ENCODE measurements at places on chromosomes 2 and 18.

- DNase-seq = no peak
These were observed 19.5 kb upstream of the SOS1 start for GRCh38 chr2:39140322-39140847.

- DNase-seq = no peak
These were observed 109.1 kb upstream of the RMDN2 start for GRCh38 chr2:37816036-37816435.

DNA sequence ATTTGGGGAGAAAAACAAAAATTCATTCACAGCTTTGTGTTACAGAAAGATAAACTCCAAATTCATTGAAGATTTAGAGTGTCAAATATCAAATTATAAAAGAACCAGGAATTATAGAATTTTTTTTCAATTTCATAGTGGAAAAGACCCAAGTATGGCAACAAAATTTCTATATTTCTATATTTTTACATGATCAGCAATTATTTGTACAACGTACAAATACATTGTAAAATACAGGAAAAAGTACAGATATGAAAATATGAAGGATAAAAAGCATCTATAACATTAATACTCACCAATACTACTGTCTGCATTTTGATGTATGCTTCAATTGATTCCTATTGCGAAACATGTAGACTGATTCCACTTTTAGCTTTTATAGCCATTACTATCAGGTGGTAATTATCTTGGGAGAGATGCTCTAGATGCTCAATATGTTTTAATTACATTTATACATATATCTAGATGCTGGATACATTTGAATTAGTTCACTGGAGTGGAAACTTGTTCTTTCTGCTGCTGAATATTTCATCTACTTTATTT, 4.0 kb downstream of the SH3YL1 start:
- DNase-seq = no peak

- DNase-seq = no peak
These were observed 24.8 kb downstream of the MRPL35 start for GRCh38 chr2:86223927-86224560.

GRCh38 chr2:10427618-10427949, 20.5 kb downstream of the ODC1 start:
- DNase-seq = no peak

GRCh38 chr18:25815659-25816058, 274.8 kb downstream of the SS18 start:
- no peak for DNase-seq
